ENCODE measurements at places on chromosomes 6 and 20.

DNA sequence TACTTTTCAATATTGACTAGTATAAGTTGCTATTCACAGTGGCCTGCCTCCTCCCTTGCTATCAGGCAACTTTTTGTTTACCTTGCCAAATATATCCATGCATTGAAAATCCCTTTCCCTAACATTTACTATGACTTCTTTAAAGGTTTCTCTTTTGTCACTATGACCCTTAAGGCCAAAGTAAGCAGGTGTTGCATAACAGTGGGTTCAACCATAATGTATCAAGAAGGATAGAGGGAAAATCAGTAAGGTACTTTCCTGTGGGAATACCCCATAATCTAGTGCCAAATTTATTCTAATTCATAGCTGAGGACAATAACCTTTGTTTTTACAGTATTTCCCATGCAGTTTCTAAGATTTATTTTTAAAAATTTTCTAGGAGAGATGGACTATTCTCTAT lies 527.6 kb downstream of the CDKAL1 start:
- DNase-seq = no peak

- no peak for DNase-seq
Measured at GRCh38 chr6:155561257-155561965, 105.8 kb upstream of the NOX3 start.

DNA sequence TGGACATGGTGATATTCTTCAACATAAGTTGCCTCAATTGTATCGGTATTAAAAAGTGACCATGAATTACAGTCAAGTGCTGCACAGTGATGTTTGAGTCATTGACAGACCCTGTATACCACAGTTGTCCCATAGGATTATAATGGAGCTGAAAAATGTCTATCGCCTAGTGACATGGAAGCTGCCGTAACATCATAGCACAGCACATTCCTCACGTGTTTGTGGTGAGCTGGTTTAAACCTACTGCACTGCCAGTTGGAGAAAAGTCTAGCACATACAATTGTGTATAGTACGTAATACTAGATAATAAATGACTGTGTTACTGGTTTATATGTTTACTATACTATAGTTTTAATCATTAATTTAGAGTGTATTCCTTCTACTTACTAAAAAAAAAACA lies 150.2 kb downstream of the CDH26 start:
- DNase-seq = no peak

GRCh38 chr20:45407783-45408645 lies at the start of gene DBNDD2:
DBNDD2 (plus strand) TSS chr20:45408289; CDS start chr20:45408468, 179 bp downstream.
- no peak for DNase-seq

GRCh38 chr6:121756666-121757065 lies 321.2 kb downstream of the GJA1 start:
- no peak for DNase-seq

- DNase-seq = no peak
Measured at GRCh38 chr20:45067558-45067957, 33.4 kb downstream of the KCNS1 start.

- DNase-seq = no peak
Measured at GRCh38 chr20:25032065-25032477, 25.9 kb downstream of the ACSS1 start.

DNA sequence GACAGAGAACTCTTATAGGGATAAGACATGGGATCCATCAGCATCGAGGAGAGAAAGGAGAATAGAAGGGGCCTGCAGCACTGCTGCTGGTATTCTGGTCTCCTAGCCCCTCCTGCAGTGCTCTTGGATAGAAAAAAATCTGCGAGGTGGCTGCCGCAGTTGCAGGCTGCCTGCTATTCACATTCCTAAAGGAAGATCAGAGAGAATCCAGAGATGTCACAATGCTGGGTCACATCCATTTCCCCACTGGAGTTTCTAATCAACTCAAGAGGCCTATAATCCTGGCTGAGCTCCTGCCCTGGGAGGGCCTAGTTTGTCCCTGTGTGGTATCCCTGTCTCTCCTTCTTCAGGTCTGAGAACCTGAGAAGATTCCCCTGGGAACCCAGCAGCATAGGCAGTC lies 357.8 kb downstream of the MAFB start:
- DNase-seq = no peak

DNA sequence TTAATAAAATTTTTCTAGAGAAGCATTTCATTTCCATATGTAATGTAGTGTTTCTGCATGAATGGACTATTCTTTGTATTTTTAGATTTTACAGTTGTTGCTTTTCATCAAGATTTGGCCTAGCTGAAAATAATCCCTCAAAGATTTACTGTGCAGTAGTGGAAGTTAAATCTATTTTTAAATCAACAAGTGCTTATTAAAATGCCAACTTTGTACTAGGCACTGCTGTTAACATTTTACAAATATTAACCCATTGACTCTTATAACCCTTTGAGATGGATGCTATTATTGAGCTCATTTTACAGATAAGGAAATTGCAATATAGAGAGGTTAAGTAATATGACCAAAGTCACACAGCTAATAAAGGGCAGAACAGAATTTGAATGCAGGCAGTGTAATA lies 274.5 kb downstream of the NKAIN2 start:
- DNase-seq = no peak

GRCh38 chr6:72689107-72689954 lies 67.5 kb downstream of the KCNQ5 start:
- no peak for DNase-seq

GRCh38 chr6:112443179-112444065 lies 96.3 kb downstream of the RFPL4B start:
- DNase-seq = no peak

DNA sequence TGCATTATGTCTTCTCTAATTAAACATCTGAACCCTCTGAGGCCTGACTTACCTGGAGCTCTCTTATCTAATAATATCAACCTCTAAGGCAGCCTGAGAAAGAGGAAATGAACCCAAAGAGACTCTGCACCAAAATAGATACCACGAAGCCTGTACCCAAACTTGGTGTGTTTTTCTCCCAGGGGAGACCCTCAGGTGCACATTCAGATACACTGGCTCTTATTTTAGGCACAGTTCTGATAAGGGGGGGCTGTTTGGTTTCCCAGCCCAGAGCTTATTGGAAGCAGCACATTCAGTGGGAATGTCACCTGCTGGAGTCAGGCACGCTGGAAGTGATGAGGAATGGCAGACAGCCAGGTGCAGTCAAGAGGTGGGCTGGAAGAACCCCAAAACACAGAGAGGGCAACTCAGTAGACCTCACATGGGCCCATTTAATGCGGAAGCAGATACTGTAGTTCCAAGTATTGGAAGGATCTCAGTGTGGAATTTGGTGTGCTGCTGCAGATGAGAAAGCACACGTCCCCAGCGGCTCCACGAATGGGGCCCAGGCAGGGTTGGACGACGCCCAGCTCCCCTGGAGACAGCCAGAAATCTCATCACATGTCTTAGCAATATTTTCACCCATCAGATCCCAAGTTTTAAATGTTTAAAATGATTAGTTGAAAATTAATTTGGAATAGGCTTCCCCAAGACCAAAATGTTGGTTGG lies 9.7 kb upstream of the CCR6 start:
- no peak for DNase-seq

DNA sequence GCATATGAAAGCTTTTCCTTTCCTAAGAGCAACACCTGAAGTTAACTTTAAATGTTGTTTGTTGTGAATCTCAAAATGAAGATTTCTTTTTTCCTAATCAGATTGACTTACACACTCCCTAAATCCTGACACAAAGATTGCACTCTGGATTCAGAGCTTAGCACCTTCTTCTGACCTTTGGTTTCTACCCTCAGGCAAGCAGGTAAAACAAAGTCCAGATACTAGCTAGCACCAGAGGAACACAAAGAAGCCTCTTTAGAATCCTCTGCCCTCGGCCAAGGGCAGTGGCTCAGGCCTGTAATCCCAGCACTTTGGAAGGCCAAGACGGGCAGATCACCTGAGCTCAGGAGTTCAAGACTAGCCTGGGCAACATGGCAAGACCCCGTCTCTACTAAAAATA lies 14.5 kb downstream of the SERAC1 start:
- no peak for DNase-seq

GRCh38 chr6:138393871-138394783 lies 9.9 kb upstream of the HEBP2 start:
- no peak for DNase-seq

DNA sequence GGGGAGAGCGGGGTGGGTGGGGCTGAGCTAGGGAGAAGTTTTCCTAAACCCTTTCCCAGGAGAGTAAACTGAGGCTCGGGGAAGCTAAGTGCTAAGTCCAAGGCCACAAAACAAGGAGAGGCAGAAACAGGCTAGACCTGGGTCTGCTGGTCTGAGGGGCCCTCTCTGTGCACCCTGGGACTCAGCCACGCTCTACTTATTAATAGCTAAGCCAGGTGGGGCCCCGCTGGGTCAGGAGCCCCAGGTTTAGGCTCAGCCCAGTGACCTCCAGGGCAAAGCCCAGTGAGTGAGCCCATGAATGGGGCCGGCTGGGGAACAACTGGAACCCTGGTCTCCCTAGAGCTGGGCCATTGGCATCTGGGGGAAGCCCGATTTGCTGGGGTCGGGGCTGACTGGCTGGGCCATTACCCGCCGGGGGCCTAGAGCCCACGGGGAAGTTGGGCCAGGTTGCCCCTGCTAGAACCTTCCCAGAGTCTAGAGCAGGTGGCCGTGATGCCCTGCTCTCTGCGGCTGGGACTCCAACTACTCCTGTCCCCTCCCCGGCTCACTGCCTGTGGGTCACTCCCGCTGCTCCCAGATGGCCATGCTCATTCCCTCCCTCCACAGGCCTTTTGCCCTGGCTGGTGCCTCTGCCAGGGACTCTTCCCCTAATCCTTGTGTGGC lies 24.1 kb upstream of the NOL4L start:
- DNase-seq = no peak
